Stimulated activated naive B cell treated with anti-CD40 and anti-IgM and Interleukin-4, amounts not matched to agents 10 μg/mL and 1 μg/mL and 100 μg/mL, for 72 hours (primary cell): ENCODE measurements at places on chromosomes 7 and 10.

GRCh38 chr7:29469281-29469680 lies 94.4 kb upstream of the PRR15 start:
- no peak for DNase-seq

DNA sequence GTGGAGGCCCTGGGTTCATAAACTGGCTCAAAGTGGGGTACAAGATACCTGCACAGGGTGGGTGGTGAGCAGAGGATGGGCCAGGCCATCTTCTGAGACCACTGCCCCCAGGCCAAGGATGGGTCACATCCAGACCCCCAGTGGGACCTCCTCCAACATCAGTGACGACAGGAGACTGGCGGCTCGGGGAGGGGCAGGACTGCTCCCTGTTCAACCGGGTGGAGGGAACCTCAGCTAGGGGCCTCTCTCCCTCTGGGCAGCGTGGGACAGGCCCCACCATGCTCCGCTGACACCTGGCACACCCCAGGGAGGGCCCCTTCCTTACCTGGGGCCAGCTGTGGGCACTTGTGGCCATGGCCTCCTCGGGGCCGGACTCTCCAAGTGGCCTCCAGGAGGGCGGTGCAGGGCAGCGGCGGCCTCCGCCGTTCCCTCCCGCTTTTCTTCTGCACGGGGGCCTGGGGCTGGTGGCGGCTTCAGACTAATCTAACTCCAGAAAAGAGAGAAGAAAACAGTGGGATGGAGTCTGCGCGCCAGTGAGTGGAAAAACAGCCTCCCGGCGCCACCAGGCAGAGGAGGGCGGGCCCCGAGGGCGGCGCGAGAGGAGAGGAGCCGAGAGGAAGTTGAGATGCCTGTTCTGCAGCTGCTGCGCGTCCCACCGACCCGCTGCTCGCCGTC lies at the start of gene CALHM2:
Gene CALHM2, minus strand, starts transcription at position 540 of the 675 bp plus-strand sequence. CDS start 2,429 bp downstream, outside the sequence.
- DNase-seq = peak; percentile 43

DNA sequence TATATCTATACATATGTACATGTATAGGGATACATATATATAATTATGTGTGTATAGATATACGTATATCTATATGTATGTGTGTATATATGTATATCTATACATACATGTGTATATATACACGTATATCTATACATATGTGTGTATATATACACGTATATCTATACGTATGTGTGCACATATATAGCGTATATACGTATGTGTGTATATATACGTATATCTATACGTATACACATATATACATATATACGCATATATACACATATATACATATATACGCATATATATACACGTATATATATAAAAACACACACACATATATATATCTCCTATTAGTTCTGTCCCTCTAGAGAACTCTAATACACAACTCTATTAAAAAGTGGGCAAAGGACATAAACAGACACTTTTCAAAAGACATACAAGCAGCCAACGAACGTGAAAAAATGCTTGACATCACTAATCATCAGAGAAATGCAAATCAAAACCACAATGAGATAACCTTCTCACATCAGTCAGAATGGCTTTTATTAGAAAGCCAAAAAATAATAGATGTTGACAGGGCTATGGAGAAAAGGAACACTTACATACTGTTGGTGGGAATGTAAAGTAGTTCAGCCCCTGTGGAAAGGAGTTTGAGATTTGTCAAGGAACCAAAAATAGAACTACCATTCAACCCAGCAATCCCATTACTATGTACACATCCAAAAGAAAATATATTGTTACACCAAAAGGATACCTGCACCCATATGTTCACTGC lies 22.0 kb upstream of the TMEM120A start:
- no peak for DNase-seq

GRCh38 chr10:80468002-80468401 lies 13.9 kb downstream of the TSPAN14 start:
- no peak for DNase-seq

DNA sequence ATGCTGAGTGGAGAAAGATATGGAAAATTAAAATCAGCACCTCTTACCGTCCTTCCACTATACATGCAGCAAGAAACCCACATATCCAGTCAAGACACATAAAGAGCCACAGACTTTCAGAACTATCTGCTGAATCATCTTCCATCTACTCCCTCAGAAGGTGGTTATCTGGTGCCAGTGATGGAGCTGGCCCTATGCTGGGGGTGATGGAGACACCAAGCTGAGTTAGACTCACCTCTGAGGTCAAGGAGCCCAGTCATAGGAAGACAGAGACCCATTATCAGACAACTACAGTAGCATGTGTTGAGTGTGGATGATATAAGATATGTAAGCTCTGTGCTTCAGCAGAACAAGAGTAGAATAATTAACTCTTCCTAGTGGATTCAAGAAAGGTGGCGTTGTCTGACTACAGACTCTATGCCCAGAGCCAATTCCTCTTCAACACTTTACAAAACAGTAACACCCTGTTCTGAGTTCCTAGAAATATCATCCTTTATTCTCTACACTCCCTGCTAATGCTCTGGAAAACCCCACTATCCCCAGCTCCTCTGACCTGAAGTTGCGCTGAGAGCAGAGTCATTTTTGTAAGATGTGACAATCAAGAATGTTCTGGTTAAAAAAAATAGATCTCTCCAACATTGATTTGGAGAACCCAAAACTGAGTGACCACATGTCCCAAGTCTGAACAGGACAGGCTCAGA lies 14.3 kb downstream of the CYP3A5 start:
- no peak for DNase-seq

DNA sequence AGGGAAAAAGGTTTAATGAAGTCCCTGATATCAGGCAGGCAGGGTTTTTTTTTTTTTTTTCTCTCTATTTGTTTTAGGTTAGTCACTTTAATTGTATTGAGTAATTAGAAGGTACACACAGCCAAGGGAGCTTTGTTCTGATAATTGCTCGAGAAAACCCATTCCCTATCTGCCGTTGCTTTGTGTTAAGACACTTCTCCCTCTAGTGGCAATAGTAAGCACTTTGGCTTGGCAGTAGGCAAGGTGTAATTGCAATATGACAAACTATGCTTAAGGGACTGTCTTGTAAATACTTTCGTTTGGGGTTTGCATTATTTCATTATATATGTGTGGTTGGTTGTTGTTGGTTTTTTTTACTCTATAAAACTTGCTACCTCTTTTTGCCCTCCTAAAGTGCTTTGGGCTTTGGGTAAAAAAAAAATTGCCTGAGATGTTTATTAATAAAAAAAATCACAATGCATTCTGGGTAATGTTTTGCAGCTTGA lies 113.4 kb downstream of the BTRC start:
- peak; percentile 4 for DNase-seq

GRCh38 chr7:48304641-48305040 lies 133.4 kb downstream of the ABCA13 start:
- DNase-seq = no peak

GRCh38 chr7:23426876-23427275 lies 43.4 kb downstream of the IGF2BP3 start:
- no peak for DNase-seq

DNA sequence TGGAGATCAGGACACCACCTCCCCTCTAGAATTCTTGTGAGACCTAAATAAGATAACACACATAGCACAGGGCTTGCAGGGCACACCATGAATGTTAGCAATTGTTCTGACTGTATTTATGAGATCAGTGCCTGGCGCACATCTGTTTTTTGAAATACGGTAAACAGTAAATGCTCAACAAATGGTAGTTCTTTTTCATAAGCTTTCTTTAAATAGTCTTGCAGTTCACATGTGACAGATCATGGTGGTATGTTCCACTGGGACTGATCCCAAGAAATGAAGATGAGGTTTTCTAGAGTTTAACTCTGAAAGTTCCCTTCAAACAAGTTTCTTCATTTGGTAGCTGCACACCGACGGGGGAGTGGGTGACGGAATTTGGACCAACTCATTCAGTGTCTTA lies 34.8 kb downstream of the CREB5 start:
- no peak for DNase-seq

GRCh38 chr7:17234030-17234397 lies 64.4 kb upstream of the AHR start:
- DNase-seq = peak; percentile 0

DNA sequence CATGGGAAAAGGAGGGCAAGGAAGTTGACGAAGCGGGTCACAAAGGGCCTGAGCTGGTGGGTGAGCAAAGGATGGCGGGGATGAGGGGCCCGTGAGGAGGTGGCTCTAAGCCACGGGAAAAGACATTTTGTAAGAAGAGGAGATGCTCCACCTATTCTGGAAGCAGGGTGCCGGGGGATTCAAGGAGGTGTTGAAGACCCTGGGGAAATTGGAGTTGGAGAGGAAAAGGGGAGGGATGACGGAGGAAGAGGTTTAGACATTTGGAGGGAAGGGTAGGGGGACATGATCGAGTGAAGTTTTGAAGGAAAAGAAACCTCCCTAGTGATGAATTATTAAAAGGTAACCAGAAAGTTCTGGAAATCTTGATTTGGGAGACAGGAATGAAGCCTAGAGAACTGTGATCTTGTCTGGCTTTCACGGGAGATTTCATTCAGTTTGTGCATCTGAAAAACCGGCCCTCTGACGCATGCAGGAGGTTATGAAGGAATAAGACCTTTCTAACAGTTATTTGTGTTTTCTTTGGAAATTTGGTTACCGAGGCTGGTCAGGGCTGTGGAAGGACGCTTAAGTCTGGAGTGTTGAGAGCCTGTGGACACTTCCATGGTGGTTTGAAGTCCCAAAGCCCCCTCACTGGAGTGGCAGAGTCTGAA lies 1.4 kb downstream of the SMO start:
- no peak for DNase-seq

DNA sequence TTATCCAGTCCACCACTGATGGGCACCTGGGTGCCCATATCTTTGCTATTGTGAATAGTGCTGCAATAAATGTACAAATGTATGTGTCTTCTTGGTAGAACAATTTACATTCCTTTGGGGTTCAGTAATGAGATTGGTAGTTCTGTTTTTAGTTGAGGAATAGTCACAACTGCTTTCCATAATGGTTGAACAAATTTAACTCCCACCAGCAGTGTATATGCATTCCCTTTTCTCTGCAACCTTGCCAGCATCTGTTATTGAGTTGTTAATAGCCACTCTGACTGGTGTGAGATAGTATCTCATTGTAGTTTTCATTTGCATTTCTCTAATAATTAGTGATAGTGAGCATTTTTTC lies 27.8 kb downstream of the COA1 start:
- DNase-seq = no peak
